ENCODE measurements at places on chromosomes 11 and 22.
A peak's percentile ranks its signal among the peaks of the same experiment; 100 is the strongest.

DNA sequence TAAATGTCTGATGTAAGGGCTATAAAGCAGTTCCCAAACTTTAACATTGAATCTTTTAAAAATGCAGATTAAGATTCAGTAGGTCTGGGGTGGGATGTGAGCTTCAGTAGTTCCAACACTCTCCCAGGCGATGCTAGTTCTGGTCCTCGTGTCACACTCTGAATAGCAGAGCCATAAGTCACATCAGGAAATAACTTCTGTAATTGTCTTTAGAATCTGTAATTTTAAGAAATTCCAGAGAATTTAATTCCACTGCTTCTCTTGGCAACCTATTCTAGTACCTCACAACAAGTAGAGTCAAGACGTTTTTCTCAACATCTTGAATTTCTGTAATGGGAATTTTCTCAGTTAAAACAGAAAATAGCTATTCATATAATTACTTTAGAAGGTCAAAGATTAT lies 223.1 kb downstream of the TMEM135 start:
- no peak for DNase-seq

DNA sequence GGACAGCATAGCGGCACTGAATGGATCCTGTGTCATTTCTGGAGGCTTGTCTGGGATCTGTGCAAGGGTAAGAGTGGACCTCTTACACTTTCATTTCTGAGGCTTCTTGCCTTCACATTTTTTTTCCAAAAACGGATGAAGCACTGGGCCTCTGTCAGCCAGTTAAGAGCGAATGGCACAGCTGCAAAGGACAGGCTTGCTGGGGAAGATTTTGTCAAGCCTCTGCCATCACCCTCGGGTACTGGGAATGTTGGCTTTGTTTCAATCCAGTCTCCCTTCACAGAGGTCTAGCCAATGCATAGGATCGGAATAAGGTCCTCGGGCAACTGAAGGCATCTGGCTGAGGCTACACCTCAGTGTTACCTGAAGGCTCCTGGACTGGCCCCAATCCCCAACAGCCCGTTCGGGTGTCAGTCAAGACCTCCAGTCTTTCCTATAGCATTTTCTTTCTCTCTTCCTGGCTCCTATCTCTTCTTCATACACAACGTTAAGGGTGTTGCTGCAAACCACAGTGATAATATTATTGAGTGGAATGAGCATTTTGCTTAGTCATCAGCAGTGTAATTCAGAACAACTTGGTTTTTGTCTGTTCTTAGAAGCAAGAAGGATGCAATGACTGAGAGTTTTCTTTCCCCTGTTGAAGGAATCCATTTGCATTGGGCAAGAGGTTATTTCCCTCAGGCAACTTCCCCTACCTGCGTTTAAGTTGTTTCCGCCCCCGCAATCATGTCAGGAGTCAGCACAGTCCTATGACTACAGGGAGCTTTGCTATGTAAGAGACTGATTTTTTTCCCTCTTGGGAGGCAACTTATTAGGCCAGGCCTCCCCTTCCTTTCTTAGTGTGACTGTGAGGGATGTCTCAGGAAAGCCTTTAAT lies 22.8 kb downstream of the NPAT start:
- peak; percentile 75 for DNase-seq

GRCh38 chr22:17120281-17120680 lies 879 bp downstream of the TMEM121B start:
- DNase-seq: peak; percentile 74

DNA sequence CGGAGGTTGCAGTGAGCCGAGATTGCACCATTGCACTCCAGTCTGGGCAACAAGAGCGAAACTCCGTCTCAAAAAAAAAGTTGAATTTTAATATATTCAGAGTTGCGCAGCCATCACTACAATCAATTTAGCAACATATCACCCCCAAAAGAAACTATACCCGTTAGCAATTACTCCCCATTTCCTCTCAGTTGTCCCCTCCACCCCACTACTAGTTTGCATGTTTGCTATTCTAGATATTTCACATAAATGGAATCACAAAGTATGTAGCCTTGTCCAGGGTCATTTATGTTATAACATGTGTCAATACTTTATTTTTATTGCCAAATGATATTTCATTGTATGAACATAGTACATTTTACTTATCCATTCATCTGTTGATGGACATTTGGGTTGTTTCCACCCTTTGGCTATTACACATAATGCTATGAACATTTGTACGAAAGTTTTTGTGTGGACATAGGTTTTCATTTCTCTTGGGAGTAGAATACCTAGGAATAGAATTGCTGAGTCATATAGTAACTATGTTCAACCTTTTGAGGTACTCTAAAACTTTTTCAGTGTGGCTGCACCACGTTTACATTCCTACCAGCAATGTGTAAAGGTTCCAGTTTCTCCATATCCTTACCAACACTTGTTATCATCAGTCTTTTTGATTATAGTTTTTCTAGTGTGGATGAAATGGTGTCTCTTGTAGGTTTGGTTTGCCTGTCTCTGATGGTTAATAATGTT lies 2.2 kb downstream of the ZNF143 start:
- no peak for DNase-seq

DNA sequence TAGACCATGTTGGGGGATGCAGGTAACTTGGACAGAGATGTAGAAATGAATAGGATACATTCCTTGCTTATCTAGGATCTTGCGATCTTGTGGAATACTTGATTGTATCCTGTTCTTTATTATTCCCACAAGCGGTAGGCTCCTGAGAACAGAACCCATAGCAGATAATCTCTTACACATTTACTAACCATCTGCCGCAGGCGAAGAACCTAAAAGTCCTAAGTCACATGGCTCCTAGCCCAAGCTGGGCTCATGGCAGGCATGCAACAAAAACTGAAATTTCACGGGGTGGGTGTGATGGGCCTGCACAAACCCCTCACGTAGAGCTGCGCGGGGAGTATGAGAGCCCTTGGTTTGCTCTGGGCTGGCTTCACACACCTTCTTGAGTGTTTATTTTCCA lies 177.4 kb upstream of the NECTIN1 start:
- DNase-seq: no peak

DNA sequence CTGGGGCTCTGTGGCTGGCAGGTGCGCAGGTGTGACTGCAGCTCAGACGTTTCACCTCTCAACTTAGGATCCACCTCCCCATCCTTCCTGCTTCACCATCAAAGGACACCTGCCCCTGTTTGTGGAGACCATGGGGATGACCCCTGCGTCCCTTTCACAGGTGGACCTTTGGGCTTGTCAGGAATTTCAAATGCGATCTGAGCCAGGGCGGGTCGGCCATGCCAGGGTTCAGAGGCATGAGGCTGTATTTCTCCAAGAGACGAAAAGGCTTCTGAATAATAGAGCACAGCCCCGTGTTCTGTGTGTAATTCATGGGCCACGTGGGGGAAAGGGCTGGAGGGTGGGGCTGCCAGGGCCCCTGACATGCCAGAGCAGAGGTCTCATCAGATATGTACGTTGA lies 668.0 kb downstream of the BRD1 start:
- no peak for DNase-seq
